ENCODE measurements at places on chromosomes 16 and 17. TPM values are rescaled to one million over a fixed set of nuclear protein-coding genes. Genes with fewer than 3 reads are reported as not detected.

- DNase-seq = no peak
These were observed 37.2 kb downstream of the GLP2R start for GRCh38 chr17:9862949-9863348.

DNA sequence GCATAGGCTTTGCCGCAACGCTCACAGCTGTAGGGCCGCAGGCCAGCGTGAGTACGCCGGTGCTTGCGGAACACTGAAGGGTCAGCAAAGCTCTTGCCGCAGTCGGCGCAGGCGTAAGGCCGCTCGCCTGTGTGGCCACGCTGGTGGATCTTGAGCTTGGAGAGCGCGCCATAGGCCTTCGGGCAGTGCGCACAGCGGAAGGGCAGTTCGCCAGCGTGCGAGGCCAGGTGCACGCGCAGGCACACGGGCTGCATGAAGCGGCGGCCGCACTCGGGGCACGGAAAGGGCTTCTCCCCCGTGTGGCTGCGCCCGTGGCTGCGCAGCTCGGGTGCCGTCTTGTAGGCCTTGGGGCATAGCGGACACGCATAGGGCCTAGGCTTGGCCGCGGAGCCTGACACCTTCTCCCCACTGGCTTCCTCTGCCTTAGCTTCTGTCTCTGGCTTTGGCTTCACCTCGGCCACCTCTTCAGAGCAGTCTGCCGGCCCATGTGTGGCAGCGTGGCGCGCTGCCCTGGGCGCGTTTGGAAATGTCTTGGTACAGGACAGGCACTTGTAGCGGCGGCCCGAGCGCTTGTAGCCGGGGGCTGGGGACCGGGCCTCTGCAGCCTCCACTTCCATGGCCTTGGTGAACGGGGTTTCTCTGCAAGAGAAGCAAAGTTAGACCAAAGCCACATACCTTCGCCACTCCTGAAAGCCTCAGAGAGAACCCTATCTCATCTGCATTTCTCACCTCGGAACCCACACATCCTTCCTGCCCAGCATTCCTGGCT lies 10.0 kb downstream of the ZNF668 start:
- no peak for DNase-seq

DNA sequence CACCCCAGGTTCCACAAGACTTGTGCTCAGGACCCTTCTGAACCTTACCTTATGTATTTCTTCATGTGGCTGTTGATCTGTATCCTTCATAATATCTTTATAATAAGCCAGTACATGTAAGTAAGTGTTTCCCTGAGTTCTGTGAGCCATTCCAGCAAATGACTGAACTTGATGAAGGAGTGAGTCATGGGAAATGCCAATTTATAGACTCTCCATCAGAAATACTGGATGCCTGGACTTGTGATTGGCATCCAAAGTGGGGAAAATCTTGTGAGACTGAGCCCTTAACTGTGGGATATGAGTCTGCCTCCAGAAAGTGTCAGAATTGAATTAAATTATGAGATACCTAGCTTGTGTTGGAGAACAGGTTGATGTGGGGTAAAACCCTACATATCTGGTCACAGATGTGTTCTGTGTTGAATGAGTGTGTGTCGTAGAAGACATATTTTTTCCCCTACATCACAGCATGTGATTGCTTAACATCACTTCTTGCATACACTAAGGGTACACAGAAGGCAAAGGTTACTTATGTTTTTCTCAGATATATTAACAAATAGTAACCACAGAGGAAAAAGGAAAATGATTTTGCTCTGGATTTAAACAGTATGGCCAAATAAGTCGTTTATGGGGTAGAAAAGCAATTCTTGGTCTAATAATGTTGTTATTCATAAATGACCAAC lies 70.2 kb upstream of the NETO2 start:
- DNase-seq = no peak

DNA sequence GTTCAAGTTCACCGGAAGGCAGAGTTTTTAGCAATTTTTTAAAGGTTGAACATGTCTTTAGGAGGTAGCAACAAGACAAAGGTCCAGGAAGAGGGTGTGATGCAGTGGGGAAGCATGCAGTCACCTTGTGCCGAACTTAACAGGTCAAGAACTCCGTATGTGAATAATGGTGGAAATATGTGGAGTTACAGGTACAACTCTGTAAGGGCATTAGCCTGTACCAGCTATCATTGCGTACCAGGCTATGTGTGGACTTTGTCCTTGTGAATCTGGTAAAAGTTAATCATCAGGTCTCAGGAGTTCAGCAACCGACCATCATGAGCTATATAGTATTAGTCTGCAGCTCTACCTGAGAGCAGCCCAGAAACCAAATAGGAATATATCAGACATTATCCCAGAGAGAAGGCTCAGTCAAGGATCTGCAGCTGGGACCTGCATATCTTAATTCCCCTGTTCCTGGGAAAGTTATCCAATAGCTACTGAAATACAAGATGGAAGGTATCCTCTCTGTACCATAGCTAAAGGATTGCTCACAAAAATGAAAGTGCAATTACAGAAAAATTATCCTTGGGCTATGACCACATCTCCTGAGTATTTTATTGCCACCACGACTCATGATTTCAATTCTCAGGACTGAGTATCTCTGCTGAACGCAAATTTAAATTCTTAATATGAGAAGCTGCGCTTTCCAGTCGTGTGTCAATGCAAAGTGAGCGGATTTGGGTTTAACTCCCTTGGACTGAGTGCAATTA lies 469.3 kb downstream of the CDH13 start:
- no peak for DNase-seq

DNA sequence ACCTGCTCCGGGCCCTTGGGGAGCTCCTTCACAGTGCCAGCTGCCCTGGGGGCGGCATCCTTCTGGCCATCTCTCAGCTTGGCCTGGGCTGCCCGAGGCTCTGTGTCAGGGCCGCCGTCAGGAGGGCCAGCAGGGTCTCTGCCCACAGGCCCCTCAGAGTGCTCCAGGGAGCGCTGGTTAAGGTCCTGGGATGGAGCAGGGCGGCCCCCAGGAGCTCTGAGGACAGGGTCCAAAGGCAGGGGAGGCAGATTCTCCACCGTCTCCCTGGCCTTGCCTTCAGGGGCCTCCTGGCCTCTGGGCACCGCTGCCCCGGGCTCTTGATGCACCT lies 7.2 kb downstream of the NDUFAF8 start:
- DNase-seq = no peak

- DNase-seq = no peak
These were observed 21.4 kb downstream of the NT5M start for GRCh38 chr17:17324616-17325015.

- no peak for DNase-seq
These were observed 5.2 kb downstream of the TBX6 start for GRCh38 chr16:30086291-30087140.

DNA sequence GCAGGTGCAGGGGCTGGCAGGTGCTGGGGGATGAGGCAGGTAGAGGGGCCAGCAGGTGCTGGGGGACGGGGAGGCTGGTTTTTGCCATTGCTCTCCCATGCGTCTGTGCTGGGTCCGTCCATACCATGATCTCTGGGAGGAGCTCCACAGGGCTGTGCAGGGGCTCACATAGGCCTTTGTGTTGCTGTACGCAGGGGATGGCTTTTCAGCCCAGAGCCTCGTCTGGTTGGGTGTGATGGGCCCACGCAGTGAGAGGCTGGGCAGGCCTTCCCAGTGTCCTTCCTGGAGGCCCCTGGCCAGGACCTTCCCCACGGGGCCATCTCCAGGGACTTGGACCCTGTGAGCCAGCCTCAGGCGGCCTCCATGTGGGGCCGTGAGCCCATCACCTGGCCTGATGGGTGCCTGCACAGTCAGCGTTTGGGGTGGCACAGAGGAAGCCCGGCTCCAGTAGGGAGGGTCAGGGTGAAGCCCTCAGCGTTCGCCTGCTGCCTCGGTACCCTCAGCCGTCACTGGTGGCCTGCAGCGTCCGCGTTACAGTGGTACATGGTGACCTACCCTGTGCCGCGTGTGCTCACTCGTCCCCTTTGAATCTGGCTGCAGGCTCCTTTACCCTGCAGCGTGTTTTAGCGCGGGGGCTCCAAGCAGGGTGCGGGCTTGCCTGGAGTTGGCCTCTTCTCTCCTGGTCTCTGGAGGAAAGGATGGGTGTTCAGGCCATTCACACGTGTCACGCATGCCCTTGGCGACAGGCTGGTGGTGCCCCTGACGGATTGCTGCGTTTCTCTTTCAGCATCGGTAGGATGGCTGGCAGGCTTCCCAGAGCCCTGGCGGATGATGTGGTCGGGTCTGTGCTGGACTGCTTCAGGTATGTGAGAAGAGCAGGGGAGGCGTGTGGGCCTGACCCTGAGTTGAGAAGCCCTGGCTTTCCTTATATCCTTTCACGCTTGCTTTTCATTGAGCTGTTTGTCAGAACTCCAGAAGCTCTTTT lies 30.6 kb downstream of the ZNF750 start:
- no peak for DNase-seq

- no peak for DNase-seq
These were observed 8.0 kb downstream of the PDF start for GRCh38 chr16:69322343-69322742.

GPR142 gene
- not detected for polyA plus RNA-seq

ADAD2 gene
- polyA plus RNA-seq = not detected
